ENCODE measurements at places on chromosomes 13 and 19. TPM values are rescaled to one million over a fixed set of nuclear protein-coding genes. Genes with fewer than 3 reads are reported as not detected.

HIF3A gene
- 196 TPM for polyA plus RNA-seq

EDDM13 gene
- polyA plus RNA-seq = 4.4 TPM

ZNF99 gene
- 0.47 TPM for polyA plus RNA-seq

RPL21 gene
- 1,016 TPM for polyA plus RNA-seq

STK11 gene
- 59.5 TPM for polyA plus RNA-seq

N4BP2L1 gene
- 23.4 TPM for polyA plus RNA-seq

DNA sequence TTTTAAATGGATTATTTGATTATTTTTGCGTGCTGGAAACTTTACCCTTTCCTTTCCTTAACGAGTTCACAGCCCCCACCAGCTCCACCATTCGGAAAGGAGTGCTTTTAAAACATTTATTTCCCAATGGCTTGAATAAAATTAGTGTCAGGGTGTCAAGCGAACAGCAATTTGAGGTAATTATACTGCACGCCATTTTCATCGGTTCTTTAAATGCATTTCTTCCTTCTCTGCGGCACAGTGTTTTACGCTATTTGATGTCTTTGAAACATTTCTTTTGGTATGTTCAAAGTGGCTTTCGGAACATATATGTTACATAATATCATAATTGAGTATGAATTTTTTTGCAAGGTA lies 309 bp upstream of the SLITRK1 start:
- DNase-seq = no peak

DNA sequence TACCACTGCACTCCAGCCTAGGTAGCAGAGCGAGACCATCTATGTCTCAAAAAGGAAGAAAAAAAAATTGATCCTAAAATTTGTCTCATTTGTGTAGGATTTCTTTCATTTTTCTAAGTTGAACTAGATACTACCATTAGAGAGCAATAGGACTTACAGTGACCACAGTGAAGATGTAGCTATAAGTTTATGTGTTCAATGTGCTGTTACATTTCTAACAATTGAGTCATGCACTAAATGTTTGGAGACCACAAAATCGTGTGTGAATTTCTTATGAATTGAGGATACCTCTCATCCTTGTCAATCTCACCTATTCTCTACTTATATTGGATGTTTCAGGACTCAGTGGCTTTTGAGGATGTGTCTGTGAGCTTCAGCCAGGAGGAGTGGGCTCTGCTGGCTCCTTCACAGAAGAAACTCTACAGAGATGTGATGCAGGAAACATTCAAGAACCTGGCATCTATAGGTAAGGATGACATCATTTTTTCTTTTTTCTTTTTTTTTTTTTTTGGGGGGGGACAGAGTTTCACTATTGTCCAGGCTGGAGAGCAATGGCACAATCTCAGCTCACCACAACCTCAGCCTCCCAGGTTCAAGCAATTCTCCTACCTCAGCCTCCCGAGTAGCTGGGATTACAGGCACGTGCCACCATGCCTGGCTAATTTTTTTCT lies 12.8 kb downstream of the ZNF791 start:
- DNase-seq = no peak

DNA sequence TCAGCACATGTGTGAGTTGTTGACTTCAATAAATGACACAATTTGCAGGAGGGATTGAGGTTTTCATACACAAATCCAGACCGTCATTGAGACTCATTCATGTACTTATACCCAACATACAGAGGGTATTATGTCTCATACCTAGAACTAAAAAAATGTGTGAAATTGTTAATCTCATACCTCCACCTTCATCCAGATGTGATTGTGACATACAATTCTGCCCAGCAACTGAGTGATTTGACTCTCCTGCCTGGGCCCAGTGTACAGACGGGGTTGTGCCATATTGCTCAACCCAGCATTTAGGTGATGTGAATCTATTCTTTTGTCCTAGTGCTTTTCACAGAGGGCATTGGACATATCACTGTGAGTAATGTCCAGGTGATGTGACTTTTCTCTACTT lies 12.6 kb upstream of the ZNF681 start:
- no peak for DNase-seq

DNA sequence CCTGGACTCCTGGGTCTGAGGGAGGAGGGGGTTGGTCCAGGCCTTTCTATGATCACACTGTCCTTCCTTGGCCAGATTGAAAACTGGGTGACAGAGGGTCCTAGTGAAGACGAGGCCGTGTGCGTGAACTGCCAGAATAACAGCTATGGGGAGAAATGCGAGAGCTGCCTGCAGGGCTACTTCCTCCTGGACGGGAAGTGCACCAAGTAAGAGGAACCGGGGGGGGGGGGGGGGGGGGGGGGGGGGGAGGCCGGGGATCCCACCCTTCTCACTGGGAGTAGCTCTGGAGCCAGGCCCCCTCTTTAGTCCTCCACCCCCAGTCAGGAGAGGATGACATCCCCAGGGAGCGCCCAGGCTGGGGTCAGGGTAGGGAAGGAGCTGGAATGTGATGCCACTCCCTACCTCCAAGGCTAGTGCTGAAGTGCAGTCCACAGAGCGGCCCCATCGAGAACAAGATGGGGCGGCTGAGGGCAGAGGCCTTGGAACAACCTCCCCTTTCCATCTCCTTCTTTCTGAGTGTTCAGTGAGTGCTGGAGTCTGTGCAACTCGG lies 19.4 kb downstream of the CNFN start:
- peak; percentile 21 for DNase-seq

GRCh38 chr19:28705008-28705407 lies 507.9 kb downstream of the UQCRFS1 start:
- DNase-seq = no peak

DNA sequence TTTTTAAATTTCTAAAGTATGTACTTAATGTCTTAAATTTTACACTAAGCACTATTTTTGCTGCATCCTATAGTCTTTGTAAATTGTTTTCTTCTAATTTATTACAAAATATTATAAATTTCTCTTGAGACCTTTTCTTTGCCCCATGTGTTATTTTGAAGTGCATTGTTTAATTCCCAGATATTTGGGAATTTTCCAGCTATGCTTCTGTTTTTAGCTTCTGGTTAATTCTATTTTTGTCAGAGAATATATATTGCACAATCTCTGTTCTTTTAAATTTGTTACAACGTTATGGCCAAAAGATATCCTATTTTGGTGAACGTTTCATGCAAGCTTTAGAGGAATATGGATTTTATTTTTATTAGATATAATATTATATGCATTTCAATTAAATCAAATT lies 917.4 kb upstream of the MIR17HG start:
- no peak for DNase-seq

DNA sequence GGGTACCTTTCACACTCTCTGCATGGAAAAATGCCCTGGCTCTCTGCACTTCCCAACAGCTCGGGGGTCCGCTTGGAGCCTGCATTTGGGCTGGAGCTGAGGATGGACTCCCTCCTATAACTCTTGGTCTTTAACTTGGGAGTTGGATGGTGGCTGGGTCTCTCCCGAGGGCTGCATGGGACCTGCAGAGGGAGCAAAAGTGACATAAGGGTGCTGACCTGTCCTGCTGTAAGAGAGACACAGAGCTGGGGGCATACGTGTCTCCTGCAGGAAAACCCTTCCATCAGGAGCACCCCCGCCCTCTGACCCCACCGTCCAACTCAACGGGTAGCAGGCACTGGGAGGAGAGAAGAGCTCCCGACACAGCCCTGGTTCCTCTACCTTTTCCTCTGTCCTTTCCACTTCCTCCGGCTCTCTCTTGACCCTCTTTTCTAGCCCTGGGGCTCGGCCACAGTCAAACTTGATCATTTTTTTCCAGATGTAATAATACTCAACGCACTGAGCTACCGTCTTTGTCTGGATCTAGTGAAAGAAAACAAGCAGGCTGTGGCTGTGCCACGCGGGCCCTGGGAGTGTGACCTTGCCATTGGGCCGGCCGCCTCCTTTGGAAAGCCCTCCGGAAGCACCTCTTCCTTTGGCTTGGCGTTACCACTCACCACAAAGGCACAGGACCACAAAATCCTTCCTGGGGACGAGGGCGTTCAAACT lies 6.8 kb upstream of the NAPA start:
- no peak for DNase-seq

DNA sequence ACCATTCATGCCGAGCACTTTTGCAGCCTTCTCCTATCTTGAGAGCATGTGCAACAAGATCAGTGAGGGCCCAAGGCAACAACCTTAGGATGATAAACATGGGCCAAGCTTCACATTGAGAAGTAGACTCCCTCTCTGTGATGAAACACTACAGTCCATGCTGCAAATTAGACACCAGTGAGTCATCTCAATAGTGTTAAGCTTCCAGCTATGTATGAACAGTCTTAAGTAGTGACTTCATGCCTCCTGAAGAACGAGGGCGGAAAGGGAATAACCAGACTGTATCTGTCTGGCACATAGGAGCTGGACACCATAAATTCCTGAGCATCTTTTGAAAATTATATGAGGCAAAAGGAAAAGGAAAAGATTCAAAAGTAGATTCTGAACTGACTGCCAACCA lies 309.9 kb upstream of the SLITRK1 start:
- DNase-seq = no peak

DNA sequence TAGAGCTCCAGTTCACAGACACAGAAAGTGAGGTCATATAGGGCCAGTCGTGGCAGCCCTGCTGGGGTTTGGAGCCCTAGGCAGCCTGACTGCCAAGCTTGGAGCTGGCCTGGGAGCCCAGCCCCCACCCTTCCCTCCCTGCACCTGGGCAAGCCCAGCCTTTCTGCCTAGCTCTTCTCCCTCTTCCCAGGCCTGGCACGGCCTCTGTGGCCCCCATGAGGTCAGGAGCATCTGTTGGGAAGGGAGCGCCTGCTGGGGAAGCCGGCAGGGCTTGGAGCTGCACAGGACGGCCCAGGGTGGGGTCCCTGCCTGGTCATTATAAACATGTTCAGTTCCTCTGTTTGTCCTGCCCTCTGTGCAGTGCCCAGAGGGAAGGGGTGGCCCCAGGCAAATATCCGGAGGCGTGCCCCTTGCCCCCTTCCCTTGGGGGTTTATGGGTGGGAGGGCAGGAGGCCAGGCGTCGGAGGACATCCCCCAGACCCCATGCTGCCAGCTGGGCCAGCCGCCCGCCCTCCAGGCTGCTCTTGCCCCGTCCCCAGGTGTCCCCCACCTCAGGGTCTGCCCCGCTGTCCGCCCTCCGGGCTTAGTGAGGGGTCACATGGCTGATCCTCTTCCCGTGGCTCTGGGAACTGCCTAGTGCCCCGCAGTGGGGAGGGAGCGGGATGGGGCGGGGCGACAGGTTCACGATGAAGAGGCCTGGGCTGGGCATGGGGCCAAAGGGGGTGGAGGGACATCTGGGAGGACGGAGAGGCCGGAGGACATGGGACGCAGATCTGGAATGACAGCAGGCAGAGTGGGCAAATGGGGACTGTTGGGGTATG lies 30.0 kb upstream of the NCCRP1 start:
- DNase-seq = peak; percentile 76

- no peak for DNase-seq
These were observed 26.3 kb upstream of the INTS6 start for GRCh38 chr13:51479199-51479523.

- DNase-seq = no peak
These were observed 9.8 kb downstream of the TSHZ3 start for GRCh38 chr19:31339411-31339810.

GRCh38 chr13:94292323-94292640 lies 187.2 kb downstream of the DCT start:
- no peak for DNase-seq

DNA sequence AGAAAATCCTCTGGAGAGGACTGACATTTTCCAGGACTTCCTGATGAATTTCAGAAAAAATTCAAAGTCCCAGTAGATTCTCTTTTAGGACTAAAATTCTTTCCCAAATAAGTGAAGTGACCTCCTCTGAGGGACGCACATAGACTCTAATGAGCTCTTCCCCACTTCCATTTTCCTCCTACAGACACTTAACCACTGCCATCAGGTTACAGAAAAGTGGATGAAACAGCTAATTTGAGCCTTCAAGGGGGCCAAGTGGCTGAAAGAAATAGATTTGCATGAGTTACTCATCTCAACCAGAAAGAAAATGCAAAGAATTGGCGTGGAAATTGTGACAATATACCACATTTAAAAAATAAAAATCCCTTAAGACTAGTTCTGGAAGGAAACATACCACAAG lies 185.3 kb upstream of the EDNRB start:
- DNase-seq = no peak

GRCh38 chr19:15769586-15769985 lies 17.9 kb upstream of the OR10H5 start:
- no peak for DNase-seq

DNA sequence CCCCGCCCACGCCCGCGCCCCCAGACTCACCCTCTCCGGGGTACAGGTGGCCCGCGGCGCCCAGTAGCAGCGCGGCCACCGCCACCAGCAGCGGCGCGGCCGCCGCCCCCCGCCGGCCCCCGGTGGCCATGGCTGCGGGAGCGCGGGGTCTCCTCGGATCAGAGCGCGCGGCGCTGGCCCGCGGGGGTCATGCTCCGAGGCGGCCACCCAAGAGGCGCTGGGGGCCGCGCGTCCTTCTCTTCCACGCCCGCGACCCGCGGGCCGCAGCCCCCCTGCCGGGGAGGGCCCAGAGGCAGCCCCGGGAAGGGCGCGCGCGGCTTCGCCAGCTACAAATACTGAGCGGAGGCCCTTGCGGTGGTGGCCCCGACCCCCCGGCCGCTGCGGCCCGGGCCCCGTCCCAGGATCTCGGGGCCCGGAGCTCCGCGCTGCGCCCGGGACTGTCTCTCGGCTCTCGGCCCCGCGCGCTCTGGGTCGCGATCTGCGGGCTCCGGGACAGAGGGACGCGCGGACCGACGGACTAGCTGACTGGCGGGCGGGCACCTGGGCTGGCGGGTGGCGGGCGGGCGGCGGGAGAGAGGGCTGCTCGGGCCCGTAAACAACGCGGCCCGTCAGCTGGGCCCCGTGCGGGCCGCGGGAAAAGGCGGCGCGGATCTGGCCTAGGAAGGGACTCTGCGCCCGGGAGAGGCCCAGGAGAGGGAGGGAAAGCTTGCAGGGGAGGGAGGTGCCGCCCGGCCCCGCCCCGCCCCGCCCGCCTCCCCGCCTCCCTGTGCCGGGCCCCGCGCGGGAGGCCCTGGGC lies at the start of gene INSR:
Gene INSR, minus strand, starts transcription at position 653 of the 796 bp plus-strand sequence. Its CDS starts 523 bp downstream, at position 130.
- peak; percentile 90 for DNase-seq

DNA sequence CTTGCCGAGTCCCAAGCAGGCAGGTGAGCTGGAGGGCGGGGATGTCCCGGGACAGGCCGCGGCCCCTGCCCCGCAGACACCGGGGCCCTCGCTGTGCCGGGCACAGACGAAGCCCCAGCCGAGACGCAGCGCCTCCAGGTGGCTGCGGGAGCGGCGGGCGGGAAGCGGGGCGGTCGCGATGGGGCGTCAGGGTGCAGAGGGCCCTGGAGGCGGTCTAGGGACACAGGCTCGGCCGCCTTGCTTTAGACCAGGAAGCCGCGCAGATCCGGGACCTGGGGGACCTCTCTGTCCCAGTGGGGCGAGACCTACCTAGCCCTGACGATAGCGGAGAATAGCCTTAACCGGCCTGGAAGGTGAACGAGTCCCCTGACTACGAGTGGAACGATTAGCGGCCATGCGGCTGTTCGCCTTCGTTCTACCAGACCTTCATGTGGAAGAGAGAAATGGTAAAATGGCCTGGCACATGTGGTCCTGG lies 4.2 kb upstream of the ZNF564 start:
- DNase-seq = no peak

DNA sequence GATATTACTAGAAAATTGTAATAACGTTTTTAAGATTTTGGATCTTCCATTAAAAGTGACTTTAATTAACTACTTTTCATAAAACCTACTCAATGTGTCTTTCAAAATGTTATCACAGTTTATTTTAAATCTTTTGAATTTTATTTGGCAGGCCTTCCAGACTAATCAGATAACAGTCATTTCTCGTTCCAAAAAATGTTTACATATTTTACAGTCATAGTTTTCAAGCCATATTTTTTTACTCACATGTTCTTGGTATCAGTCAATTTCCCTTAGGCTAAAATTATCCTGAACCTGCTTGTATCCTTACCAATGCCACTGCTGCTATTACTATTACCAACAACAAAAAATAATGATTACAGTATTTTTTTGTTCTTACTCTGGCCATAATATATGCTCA lies 1783.5 kb downstream of the SLITRK5 start:
- DNase-seq = no peak

- DNase-seq = peak; percentile 19
These were observed 443.1 kb upstream of the SPRY2 start for GRCh38 chr13:80783926-80784565.
